Fibroblast of the conjunctiva (primary cell): ENCODE measurements at places on chromosomes 2 and 18.

DNA sequence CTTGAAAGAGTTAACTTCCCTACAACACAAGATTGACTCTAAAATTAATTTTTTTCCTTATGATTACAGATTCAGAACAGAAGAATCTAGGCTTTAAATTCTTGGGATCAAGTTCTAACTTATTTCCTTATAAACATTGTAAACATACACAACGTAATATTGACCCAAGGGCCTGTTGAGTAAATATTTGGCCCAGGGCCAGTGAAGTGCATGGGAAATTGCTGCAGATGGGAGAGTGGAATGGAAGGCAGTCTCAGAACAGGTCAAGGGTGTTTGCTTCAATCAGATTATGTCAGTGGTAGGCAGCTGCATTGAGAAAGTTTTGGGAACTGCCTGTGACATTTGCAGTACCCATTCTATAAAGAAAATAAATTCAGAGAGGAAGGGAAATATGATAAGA lies 137.6 kb downstream of the MYO1B start:
- DNase-seq, result no peak

DNA sequence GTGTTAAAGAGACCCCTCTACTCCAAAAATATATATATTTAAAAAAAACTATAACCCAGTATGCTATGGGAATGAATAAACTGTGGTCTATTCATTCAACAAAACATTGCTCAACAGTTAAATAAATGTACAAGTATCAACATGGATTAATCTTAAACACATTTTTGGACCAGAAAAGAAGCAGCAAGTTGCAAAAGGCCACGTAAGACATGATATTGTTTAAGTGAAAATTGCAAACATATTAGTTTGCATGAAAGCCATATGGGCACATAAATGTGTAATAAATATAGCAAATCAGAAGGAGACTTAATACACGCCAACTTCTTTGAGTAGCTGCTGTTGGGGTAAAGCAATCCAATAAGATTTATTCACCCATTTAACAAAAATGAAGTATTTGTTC lies 321.5 kb downstream of the FBXO15 start:
- peak; percentile 71 for DNase-seq

DNA sequence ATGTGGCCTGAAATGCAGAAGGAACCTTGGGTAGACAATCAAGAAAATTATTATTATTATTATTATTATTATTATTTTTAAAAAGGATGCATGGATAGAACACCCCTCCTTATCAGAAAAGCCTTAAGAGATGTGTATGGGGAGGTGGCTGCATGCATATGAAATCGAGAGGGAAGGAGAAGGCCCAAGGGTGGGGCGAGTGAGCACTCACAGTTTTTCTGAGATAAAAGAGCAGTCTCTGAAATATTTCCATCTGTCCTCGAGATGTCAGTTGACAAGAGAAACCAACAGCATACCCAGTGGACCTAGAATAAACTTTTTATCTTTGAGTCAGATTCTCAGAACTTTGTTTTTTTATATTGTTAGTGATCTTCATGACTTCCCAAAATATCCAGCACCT lies 282.9 kb downstream of the GPD2 start:
- no peak for DNase-seq

GRCh38 chr2:147150241-147150635 lies 694.6 kb upstream of the ACVR2A start:
- no peak for DNase-seq

GRCh38 chr2:16330012-16330411 lies 335.6 kb downstream of the CYRIA start:
- no peak for DNase-seq

GRCh38 chr2:60109744-60110143 lies 443.7 kb downstream of the BCL11A start:
- no peak for DNase-seq

GRCh38 chr2:236997069-236997715 lies 88.5 kb upstream of the COPS8 start:
- no peak for DNase-seq

DNA sequence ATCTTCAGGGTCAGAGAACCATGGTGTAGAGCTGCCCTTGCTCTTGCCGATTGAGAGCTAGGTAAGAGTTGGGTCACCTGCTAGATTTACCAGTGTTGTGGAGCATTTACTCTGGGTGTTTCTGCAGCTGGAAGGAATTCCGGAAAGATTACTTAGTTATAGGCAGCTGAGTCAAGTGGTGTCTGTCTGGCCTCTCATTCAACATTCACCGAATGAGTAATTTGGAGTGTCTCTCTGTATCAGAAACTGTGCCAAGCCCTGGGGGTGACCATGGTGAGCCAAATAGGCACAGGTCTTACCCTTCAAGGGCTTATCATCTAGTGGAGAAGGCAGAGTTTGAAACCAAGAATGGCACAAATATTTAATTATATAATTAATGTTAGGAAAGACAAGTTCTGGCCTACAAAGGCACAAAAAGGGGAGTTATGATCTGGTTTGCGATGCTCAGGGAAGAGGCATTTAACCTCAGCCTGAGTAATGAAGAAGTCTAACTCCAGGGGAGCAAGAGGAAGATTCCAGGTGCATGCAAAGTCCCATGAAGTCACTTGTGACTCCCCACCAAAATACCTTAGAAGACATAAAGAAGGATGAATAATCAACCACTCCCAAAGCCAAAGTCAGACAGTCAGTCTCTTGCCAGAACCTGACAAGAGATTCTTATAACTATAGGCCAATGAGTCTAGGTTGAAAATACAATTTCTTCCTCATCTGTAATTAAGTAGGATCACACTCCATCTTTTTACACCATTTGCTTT lies 12.5 kb downstream of the SETBP1 start:
- no peak for DNase-seq

DNA sequence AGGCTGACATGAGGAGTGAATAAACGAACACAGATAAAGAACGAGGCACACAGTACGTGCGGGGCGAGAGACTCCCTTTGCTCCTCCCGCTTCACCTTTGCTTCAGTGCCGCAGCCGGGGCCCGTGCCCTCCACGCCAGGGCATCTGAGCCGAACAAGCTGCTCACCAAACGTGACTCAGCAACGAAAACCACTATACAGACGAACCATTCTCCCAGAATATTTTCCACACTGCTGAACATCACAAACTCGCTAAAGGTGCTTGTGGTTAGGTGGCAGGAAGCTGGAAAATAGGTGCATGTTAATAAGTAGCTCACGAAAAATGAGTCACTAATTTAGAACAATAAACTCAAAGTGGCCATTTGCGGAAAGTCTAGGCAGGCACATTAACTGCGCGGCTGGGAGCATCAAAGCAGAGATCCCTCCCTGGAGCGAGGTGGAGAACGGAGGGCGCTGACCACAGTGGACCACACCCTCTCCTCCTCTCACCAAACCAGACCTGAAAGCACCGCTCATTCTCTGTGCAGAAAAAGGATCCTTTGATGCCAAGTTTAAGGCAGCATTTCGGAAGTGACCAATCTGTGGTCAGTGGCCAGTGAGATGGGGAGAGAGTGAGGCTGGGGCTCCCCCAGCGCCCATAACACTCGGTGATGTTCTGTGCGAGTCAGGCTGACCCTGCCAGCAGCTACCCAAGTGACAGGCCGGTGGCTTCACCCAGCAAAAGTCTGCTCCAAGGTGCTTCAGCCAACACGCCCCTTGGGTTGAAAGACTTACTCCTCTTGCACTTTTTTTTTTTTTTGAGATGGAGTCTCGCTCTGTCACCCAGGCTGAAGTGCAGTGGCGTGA lies 153.2 kb downstream of the HDAC4 start:
- DNase-seq, result no peak

GRCh38 chr18:13558124-13558523 lies 168.2 kb downstream of the FAM210A start:
- DNase-seq, result peak; percentile 12

GRCh38 chr2:110211938-110212858 lies at the start of gene MTLN:
MTLN (minus strand) TSS chr2:110212547; CDS start chr2:110212525, 22 bp downstream.
- DNase-seq, result no peak

DNA sequence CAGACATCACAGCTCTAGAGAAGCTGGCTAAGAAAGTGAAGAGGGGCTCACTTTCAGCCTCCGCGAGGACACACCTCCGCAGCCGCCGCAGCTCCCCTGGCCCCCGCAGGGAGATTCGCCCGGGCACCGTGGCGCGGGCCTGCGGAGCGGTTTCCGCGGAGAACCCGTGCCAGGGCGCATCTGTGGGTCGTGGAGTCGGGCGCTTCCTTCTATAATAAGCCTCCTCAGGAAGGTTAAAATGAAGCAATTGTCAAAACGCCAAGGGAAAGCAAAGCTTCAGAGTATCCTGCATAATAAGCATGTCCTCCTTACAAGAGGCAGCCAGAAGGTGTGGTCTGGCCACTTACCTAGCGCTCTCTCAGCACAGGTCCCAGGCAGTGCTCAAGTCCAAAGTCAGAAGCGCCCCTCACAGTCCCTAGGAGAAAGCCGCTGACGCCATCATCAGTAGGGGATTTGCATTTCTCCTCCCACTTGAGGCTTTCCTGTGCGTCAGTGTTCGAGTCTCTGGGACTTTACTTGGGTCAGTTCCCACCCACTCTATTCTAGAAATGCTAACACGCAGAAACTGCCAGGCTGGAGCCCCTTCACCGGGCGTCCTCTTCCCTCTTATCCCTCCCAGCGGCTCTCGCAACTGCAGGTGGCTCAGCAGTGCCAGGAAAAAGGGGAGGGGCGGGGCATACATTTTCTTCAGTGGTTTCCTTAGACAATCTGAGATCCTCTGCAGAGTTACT lies at the start of gene STAT4:
Gene STAT4 (minus strand): TSS at position 395 of the 731 bp plus-strand sequence. CDS start 2,791 bp downstream, outside the sequence.
- DNase-seq, result no peak
